NCI-H1092 (cell line): ENCODE measurements at places on chromosomes 16 and 17.
A peak's percentile ranks its signal among the peaks of the same experiment; 100 is the strongest.

- no peak for DNase-seq
These were observed 139.6 kb upstream of the FAM20A start for GRCh38 chr17:68740555-68741447.

- no peak for DNase-seq
These were observed 15.8 kb upstream of the RBBP6 start for GRCh38 chr16:24523569-24523968.

DNA sequence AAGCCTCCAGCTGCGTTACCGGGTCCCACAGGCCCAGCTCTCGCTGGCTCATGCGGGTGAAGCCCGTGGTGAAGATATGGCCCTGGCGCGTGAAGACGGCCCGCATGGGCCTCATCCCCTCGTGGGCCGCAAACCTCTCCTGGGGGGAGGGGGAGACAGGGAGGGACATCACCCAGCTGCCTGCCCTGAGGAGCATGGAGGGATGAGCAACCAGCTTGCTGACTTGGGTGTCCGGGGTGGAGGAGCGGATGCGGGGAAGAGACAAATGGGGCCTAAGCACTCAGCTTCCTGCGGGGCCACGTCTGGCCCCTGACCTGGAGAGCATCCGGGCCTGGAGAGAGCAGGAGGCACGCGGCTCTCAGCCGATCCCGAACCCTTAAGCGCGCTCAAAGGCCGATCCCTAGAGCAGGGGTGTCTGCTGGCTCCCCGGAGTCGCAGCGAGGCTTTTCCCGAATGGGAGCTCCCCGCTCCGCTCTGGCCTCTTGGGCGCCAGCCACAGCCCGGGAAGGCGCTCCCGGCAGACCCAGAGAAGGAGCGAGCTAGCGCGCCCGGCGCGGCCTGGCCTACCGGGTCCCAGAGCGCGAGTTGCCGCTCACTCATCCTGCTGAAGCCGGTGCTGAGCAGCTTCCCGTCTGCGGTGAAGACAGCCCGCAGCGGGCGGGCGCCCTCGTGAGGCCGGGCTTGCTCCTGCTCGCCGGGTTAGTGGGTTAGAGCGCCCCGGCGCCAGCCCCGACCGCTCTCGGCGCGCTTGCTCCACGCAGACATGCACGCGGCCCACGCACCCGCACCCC lies 5.0 kb downstream of the CORO6 start:
- peak; percentile 32 for DNase-seq

- DNase-seq, result no peak
These were observed 25.8 kb downstream of the YPEL2 start for GRCh38 chr17:59357219-59357697.

GRCh38 chr17:33046361-33047255 lies 55.0 kb downstream of the SPACA3 start:
- DNase-seq, result no peak

- no peak for DNase-seq
These were observed 1343.7 kb upstream of the GOT2 start for GRCh38 chr16:60077861-60078260.

- no peak for DNase-seq
These were observed 45.1 kb upstream of the IRF8 start for GRCh38 chr16:85853547-85854545.

DNA sequence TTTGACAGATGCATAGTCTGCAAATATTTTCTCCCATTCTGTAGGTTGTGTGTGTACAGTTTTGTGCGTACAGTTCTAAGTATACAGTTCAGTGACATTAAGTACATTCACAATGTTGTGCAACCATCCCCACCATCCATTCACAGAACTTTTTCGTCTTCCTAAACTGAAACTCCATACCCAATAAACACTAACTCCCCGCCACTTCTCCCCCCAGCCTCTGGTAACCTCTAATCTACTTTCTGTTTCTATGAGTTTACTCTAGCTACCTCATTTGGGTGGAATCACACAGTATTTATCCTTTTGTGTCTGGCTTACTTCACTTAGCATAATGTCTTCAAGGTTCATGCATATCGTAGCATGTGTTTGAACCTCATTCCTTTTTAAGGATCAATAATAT lies 14.3 kb downstream of the PIK3R5 start:
- DNase-seq, result no peak

- no peak for DNase-seq
These were observed 28.3 kb upstream of the GPRC5C start for GRCh38 chr17:74403512-74404137.

DNA sequence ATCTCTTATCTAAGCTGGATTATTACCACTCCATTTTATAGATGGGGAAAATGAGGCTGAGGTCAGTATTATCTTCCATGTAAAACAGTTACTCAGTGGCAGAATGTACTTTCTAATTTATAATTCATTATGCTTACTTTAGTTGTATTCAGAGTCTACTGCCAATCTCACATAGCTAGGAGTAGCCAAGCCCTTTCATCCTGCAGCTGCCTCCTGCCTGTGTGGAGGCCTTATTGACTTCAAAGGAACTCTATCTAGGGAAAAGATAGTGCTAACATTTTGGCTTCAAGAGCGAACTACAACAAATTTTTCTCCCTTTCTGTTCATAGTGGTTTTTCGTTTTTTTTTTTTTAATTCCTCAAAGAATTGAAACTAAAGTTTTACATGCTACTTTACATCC lies 12.9 kb downstream of the RPGRIP1L start:
- no peak for DNase-seq

- no peak for DNase-seq
These were observed 53.6 kb downstream of the CBFA2T3 start for GRCh38 chr16:88923450-88923849.

DNA sequence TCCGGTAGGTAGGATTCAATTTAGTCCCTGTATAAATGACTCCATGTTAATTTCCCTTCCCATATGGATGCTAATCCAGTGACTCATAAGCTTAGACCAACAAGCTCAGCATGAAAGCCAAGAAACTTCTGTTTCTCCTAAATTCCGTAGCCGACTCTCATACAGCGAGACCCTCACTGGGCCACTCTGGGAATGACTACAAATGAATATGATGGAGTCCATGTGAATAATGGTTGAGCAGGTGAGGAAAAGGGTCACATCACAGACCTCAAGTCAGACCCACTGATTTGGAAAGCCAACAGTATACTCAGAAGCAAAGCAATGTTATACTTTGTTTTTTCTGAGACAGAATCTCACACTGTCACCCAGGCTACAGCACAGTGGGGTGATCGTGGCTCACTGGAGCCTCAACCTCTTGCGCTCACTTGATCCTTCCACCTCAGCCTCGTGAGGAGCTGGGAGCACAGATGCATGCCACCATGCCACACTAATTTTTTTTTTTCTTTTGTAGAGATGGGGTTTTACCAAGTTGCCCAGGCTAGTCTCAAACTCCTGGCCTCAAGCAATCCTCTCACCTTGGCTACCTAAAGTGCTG lies 14.6 kb downstream of the RSL1D1 start:
- DNase-seq, result no peak

GRCh38 chr16:29644338-29644857 lies 18.6 kb upstream of the SPN start:
- no peak for DNase-seq

DNA sequence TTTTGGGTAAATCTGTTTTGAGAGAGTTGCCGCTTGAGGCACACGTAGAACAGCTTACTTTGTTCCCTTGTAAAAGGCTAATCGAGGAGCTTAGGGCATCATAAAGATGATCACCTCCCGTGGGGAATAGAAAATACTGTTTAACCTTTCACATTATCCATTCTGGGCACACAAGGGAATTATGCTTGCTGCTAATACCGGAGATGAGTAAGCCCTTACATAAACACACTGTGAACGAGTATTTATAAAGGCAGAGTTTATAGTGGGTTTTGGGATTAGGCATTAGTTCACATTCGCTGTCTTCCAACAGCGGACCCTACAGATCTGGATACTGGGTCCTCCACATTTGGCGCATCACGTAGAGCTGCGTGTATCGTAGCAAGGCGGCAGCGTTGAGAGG lies 51.2 kb upstream of the CNTNAP4 start:
- DNase-seq, result no peak

GRCh38 chr17:35752945-35753764 lies at the start of gene GAS2L2:
Gene GAS2L2 (minus strand): TSS chr17:35753239. CDS start chr17:35752850, 389 bp downstream.
- DNase-seq, result no peak

DNA sequence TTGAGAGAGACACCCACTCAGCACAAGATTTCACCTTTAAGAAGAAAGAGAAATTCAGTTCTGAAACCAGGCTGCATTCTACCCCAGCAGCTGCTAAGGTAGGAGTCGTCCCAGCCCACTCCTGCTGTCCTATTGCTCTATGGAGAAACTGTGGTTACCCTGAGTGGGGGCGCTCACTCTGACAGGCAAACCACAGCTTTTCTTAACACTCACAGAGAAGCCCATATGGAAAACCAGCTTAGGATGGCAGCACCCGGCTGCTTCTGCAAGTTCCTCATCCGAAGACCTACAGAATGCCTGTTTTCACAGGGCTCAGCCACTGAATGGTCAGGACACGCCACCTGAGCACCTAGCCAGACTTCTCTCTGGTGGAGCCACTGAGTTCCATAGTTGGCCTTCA lies 7.5 kb downstream of the ATP5PD start:
- no peak for DNase-seq

GRCh38 chr16:23072769-23073549 lies 76.3 kb downstream of the USP31 start:
- DNase-seq, result no peak

- no peak for DNase-seq
These were observed at the start of gene ORAI3 for GRCh38 chr16:30948667-30949649. Gene ORAI3 (plus strand): TSS chr16:30949068. CDS start chr16:30949290, 222 bp downstream.

GRCh38 chr17:72440961-72441360 lies 320.1 kb downstream of the SOX9 start:
- no peak for DNase-seq

- DNase-seq, result peak; percentile 41
These were observed 754 bp upstream of the NOXO1 start for GRCh38 chr16:1982013-1982433.

DNA sequence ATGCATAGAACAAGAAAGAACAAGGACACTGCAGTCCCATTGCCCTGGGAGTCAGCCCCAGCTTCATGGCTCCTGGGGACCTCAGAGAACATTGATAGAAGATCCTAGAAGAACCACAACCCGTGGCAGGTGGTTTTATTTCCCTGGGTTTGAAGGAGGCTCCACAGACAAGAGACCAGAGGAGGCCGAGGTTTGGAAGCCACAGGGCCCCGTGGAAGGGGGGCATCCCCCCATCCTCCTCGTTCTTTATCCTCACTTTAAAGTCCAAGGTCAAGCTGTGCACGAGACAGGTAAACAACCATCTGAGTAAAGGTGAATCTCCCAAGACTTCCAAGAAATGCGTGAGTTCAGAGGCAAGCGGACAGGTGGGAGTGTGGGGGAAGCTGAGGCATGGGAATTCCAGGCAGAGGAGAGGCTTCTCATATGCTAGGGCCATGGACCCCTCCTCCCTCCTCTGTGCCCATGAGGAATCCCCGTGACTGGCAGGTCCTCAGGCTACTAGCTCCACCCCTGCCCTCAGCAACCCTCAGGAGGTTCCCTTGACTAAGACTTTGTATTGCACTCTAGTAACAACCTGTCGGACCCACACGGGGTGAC lies 849 bp upstream of the SULT1A1 start:
- DNase-seq, result no peak

DNA sequence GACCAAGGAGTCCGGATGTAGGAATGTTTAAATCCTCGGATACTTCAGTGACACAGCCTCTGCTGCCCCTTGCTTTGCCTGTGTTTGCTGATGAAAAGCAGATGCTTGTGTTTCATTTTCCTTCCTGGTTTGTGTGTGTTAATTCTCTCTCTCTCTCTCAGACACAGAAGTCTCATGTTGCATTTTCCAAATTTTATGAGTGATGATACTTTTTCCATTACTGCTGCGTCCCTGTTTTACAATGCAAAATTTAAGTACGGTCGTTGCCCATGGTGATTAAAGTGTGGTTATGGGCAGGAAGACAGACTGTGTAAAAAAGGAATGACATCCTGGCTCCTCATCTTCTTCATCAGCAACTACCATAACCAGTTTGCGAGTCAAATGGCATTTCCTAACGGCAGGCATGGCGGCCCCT lies 5.7 kb downstream of the RMI2 start:
- no peak for DNase-seq

DNA sequence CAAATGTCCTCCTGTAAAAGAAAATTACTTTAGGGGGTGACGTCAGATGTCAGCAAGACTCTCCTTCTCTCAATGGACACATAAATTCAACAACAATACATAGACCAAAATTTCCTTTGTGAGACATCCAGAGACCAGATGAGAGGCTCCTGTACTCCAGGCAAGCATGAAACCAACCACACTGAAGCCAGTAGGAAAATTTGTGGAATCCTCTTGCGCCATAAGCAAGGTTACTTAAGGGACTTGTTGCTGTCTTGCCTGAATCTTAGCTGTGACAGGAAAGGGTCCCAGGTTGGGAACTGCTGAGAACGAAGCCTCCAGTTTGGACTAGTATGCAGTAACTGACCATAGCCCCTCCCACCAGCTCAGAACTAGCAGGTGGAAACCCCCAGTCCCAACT lies 56.0 kb downstream of the CEP112 start:
- DNase-seq, result no peak

DNA sequence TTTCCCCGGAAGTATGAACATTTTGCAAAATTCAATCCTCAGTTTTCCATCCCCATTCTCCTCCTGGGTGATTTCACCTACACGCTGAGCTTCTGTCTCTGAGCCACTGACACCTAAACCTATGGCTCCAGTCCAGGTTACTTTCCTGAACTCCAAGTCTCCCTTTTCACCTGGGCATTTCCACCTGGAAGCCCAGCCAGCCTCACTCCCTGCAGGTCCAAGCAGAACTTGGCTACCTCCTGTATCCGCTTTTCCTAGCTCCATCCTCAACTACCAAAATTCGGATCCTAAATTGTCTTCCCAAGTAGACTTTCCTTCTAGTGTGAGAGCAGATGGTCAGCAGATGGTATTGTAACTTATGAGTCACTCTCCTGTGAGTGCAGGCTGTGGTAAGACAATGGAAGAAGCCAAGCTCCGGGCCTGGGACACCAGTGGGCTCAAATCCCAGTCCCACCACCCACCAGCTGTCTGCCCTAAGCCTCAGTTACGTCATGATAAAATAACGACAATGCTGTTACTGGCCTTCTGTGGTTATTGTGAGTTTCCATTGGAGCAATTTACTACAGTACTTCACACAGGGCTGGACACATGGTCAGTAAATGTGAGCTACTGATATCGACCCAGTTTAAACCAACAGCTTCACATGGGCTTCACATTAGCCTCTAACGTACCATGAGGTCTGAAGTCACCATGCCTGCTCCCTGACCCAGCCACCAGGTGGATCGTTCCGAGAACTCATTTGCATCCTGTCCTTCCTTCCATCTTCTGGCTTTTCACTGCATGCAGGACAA lies 33.3 kb downstream of the PECAM1 start:
- DNase-seq, result peak; percentile 63
